A549 treated with GW870086 at 1 μM for 4 hours (cell line): ENCODE measurements at places on chromosomes 12 and 14. TPM values are rescaled to one million over a fixed set of nuclear protein-coding genes. Genes with fewer than 3 reads are reported as not detected.

HOXC10 gene
- total RNA-seq, result 2.1 to 4.3 TPM (median 2.5 TPM) in 5 replicates

ACRBP gene
- 0.19 to 0.24 TPM (median 0.19 TPM) in 3 of 5 replicates, not detected in the others for total RNA-seq

DPPA3 gene
- not detected in 5 replicates for total RNA-seq

SOX5 gene
- not detected in 5 replicates for total RNA-seq

MBIP gene
- total RNA-seq, result 14.0 to 17.1 TPM (median 16.1 TPM) in 5 replicates

ANKS1B gene
- total RNA-seq, result 0.37 to 0.67 TPM (median 0.58 TPM) in 5 replicates

SLC17A8 gene
- 0.03 TPM in 1 of 5 replicates, not detected in the others for total RNA-seq

SPTB gene
- 1.5 to 2.5 TPM (median 2.0 TPM) in 5 replicates for total RNA-seq

ITGA7 gene
- 0.90 to 1.6 TPM (median 1.1 TPM) in 5 replicates for total RNA-seq

PDE3A gene
- total RNA-seq, result 2.2 to 3.1 TPM (median 2.8 TPM) in 5 replicates
